ENCODE measurements at places on chromosomes 2 and 18. TPM values are rescaled to one million over a fixed set of nuclear protein-coding genes. Genes with fewer than 3 reads are reported as not detected.

IL36B gene
- not detected for total RNA-seq

- no peak overlapping the region for H3K4me3 ChIP-seq
- H3K27ac ChIP-seq = peak overlapping the region; percentile 50
- no peaks in the 10 kb centered on the region for H3K36me3 ChIP-seq
- no peaks in the 10 kb centered on the region for H3K4me1 ChIP-seq
- no peak for DNase-seq
Observed at GRCh38 chr2:110674620-110675555, 3.0 kb downstream of the BUB1 start.

- H3K27ac ChIP-seq = no peak overlapping the region
- no peaks in the 10 kb centered on the region for H3K27me3 ChIP-seq
- no peak overlapping the region for H3K4me3 ChIP-seq
- no peak for DNase-seq
Observed at GRCh38 chr2:23413641-23414040, 28.7 kb downstream of the KLHL29 start.

PAX8 gene
- total RNA-seq = 0.37 TPM

SLC4A3 gene
- 502 TPM for total RNA-seq

CAPN14 gene
- 0.22 TPM for total RNA-seq

DNA sequence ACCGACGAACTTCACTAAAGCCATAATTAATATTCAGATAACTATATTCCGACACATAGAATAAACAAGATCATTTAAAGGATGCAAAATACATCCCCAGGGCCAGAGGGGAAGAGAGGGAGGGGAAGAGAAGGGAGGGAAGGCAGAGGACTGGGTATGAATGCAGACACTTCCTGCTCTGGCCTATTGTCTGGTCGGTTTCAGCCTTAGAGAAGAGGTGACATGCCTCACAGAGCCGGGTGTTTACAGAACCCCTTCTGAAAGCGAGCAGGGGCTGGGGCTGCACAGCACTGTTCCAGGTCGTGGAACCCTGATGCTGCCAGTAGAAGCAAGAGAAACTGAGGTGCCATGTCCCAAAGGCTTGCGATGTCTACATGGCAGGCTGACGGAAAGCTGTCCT lies 31.0 kb downstream of the CELF4 start:
- H3K4me1 ChIP-seq = peaks cover 4% of the 10 kb centered on the region
- no peak for DNase-seq
- H3K36me3 ChIP-seq = no peaks in the 10 kb centered on the region
- no peak overlapping the region for H3K4me3 ChIP-seq
- peaks cover 5% of the 10 kb centered on the region for H3K27me3 ChIP-seq

GRCh38 chr18:63329431-63330145 lies 10.0 kb upstream of the BCL2 start:
- no peaks in the 10 kb centered on the region for H3K27me3 ChIP-seq
- H3K27ac ChIP-seq = no peak overlapping the region
- H3K4me3 ChIP-seq = no peak overlapping the region
- no peak for DNase-seq

DNA sequence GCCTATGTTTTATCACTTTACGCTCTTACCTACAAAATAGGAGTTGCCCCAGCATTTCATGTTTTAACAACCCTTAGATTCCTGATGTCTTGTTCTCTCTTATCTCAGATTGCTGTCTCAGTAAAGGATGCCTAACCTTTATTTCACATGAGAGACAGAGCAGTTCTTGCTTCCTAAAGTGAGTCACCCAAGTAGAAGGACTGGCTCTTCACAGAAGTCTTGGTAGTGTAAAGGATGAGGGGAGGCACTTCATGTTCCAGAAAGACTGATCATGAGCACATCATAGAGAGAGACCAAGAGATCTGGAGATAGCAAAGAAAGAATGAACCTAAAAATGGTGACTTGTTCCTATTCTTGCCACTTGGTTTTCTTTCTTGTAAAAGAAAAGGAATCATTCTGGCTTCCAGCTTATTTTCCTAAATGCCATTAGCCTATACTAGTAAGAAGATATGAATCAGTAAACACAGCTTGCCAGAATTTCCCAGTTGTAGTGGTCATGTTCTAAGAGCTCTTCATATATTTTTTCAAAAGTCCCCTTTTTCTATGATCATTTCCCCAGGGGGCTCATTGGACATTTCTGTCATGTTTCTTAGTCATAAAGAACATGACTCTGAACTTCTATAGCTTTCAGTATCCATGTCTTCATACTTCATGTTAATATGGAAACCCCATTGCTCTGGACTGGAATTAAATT lies 54.9 kb downstream of the MAPRE2 start:
- H3K4me1 ChIP-seq = peaks cover 6% of the 10 kb centered on the region
- no peaks in the 10 kb centered on the region for H3K27me3 ChIP-seq
- H3K36me3 ChIP-seq = peaks cover 14% of the 10 kb centered on the region

- no peaks in the 10 kb centered on the region for H3K4me1 ChIP-seq
- H3K4me3 ChIP-seq = no peak overlapping the region
- H3K27me3 ChIP-seq = no peaks in the 10 kb centered on the region
- no peaks in the 10 kb centered on the region for H3K36me3 ChIP-seq
- no peak for DNase-seq
Observed at GRCh38 chr2:75224636-75225094, 25.3 kb upstream of the TACR1 start.

GRCh38 chr18:6569813-6570212 lies 155.1 kb upstream of the L3MBTL4 start:
- no peaks in the 10 kb centered on the region for H3K4me1 ChIP-seq
- DNase-seq = no peak
- no peaks in the 10 kb centered on the region for H3K36me3 ChIP-seq
- no peak overlapping the region for H3K27ac ChIP-seq
- no peak overlapping the region for H3K4me3 ChIP-seq

Measured in right atrium auricular region (tissue), 2 donors.